ENCODE measurements at places on chromosomes 6 and 20.

GRCh38 chr20:44104798-44105517, 82.0 kb downstream of the JPH2 start:
- no peak for DNase-seq

DNA sequence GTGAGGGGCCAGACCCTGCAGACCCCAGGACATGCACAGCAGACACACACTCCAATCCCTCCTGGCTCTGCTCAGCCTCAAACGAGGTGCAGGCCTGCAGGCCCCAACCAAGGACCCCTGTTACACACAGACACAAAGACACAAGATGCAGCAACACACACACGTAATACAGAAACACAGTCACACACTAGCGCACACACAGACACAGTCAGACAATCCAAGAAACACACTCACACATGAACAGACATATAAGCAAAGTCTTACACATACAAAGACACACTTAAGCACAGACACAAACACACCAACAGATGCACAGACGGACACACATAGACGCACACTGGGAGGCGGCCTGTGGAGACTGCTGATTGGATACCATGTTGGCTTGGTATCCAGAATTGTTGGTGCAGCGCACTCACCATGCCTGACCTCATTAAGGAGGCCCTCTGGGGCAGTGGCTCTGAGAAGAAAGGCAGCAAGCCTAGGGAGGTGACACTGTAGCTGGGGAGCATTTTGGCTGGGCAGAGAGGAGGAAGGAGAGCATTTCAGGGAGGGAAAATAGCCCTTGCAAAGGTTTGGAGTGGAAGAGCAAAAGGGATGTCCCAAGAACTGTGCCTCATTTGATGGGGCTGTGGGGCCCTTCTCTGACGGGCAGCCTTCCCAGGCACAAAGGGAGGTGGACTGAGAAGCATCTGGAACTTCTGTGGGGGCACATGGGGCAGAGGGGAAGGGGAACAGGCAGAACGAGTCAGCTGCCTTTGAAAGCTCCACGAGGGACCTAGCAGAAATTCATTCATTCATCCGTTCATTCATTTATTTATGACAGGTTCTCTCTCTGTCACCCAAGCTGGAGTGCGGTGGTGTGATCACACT, 1.4 kb upstream of the HSPA12B start:
- no peak for DNase-seq

GRCh38 chr20:36878941-36879340, 3.0 kb downstream of the TLDC2 start:
- no peak for DNase-seq

DNA sequence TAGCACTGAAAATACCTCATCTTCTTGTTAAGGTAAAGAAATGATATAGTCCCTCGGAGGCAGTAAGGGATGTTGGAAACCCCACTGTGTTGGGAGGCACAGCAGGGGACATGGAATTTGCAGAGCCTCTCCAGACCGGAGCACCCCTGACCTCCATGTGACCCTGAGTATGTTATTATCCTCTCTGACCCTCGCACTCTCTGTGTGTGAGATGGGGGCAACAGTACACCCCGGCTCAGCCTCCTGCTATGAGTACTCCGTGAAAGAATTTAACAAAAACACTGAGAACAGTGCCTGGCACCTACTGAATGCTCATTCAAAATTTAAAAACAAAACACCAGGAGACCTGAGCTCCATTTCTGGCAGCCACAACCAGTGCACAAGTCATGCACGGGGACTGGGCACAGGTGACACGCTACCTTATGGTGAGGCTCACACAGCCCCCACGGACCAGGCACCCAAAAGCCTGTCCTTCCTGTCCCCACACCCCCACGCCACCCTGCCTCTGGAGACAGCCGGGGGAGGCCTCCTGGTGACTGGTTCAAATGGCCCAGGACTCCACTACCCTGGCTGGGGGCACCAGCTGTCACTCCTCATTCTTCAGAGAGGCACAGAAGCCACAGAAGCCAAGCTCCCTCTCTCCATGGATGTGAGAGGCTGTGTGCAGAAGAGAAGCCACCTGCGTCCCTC, 6.1 kb downstream of the NINL start:
- DNase-seq = no peak

- no peak for DNase-seq
Observed at GRCh38 chr20:36847710-36848040, 28.3 kb upstream of the TLDC2 start.

DNA sequence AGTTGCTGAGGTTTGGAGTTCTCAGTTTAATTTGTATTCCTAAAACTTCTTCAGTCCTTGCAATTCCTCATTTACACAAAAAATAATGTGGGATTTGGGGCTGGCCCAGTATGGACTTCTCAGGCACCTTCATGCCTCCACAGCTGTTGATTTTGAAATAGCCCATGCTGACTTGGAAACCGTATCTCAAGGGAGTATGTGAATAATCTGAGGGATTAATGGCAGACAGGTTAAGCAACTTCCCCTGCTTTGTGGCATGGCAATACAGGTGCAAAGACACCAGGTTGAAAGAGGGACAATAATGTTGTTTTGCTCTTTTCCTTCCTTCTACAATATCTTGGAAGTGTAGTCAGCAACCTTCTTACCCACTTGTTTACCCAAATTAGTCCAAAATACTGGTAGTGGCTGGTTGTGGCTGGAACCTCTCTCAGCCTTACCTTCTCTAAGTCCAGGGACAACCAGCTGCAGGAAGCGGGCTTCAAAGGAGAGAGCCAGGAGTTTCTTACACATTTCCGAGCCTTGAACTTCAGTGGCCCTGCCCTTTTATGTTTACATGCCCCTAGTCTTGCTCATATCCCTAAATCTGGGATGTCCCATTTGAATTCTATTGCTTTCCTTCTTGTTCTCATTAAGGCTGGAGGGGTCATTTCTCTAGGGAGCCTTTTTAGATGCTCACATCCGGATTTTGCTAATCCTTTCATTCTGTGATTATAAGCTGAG, 44.1 kb upstream of the ADGRF1 start:
- no peak for DNase-seq

DNA sequence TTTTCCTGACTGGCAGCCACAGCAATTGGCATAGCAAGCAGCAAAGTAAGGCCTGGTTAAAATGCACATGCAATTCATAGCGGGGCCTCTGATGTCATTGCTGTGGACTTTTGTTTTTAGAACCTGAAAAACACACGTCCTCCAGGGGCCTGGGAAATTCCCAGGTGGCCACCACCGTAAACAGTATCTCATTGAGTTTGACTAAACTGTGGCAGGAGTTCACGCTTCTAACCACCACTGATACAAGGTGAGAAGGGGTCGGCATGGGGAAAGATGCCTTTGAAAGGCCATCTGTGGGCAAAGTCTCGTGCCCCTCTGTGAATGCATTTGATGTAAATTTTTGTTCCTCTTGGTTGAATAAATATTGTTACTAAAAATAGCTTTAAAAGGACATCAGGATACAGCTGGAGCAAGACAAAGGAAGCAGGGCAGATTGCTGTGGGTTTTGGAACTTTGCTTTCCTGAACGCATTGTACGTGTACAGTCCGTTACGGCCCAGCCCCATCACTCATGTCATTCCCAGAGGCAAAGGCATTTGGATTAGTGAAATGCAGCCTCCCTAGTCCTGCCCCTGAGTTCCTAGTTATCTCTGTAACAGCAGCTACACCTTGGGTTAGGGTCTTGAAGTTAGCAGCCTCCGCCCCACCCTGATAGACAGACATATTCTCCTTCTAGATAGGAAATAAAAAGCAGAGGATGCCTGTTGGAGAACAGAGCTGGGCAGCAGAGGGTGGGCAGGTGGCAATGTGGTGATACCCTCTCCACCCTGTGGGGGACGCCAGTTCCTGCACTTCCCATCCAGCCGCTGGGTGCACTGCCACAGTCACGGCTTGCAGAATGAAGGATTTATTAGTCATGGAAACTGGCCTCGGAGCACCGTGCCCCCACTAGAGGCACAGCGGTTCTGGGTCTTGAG, 80.3 kb downstream of the ZDHHC14 start:
- DNase-seq = no peak

- no peak for DNase-seq
Observed at GRCh38 chr20:30892541-30893345, 364.7 kb upstream of the DEFB115 start.

GRCh38 chr6:21349834-21350233, 243.7 kb upstream of the SOX4 start:
- DNase-seq = no peak

DNA sequence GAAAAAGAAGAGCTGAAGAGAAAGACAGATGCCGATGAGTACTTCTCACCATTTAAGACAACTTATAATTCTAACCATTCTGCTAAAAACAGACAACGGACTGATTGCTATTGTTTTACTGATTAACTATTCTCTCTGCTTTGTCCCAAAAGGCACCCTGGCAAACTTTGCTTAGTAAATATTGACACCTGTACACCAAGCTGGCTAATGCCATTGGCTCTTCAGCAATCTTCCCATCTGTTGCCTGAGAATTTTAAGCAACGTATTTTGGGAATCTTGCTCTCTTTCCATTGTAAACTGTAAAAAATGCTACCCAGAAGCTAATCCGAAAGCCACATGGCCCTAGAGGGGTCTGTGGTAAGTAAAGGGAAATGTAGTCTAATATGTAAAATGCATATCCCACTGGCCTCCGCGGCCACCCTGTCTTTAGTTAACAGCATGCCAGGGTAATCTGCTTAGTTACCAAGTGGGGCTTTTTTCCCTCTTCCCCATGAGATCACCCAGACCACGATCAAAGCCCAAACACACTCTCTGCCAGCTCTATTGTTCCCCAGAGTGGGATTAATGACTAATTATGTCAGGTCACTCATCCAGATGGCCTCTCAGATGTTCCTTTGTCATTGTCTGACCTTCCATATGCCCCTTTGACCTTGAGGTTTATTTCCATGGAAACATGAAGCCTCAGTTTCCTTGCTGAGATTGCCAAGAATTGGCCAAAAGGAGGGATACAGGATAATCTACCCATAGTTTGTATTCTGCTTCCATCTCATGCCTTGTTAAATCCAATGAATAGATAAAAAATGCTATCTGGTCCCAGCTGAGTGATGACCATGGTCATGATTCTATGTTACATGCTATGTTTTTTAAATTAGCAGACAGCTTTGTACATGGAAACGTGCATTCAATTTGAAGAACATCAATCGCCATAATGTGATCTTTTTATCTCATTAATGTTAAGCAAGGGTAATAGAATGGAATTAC, 216.4 kb upstream of the MCHR2 start:
- no peak for DNase-seq

DNA sequence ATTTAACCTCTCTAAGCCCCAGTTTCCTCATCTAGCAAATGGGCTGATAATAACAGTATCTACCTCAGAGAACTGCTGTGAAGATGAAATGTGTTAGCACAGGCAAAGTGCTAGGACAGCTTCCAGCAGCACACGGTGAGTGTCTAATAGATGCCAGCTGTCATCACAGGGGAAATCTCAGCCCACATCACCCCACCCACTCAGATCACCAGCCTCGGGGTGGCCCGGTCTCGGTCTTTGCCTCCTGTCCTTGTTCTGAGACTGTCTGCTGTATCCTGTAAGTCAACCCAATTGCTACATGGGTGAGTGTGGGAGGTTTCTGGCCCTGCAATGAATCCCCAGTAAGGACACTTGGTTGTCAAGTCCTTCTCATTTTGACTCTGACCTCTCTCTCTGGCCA, 99.5 kb upstream of the ZNFX1 start:
- DNase-seq = no peak

GRCh38 chr6:51866867-51867266, 220.5 kb downstream of the PKHD1 start:
- DNase-seq = no peak

GRCh38 chr6:70371454-70372105, 41.7 kb upstream of the FAM135A start:
- peak; percentile 28 for DNase-seq
